ENCODE measurements at places on chromosomes 3 and 15.

DNA sequence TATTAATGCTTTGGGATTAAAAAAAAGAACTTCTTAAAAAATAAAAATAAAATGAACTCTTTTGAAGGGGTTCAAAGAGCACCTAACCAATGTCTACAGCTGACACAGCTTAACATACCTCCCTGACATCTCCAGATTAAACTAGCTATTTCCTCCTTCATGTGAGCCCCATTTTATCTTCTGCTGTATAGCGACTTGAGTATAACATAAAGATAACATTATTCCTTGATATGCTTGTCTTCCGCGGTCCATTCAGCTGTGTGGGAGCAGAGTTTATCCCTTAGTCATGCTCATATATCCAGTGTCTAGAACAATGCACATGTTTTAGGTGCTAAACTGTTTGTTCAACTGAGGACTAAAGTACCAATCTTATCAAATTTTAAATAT, 7.8 kb upstream of the CHRM5 start:
- DNase-seq, result no peak

GRCh38 chr15:90716317-90716975, 700 bp upstream of the BLM start:
- DNase-seq, result no peak

- no peak for DNase-seq
These were observed 458.1 kb upstream of the RASGRP1 start for GRCh38 chr15:39022532-39023305.

- no peak for DNase-seq
These were observed 508.5 kb upstream of the ZNF717 start for GRCh38 chr3:76293856-76294255.

- no peak for DNase-seq
These were observed 9.5 kb downstream of the SAXO2 start for GRCh38 chr15:82272154-82272553.

- DNase-seq, result no peak
These were observed 48.6 kb downstream of the MCCC1 start for GRCh38 chr3:183050706-183051105.

DNA sequence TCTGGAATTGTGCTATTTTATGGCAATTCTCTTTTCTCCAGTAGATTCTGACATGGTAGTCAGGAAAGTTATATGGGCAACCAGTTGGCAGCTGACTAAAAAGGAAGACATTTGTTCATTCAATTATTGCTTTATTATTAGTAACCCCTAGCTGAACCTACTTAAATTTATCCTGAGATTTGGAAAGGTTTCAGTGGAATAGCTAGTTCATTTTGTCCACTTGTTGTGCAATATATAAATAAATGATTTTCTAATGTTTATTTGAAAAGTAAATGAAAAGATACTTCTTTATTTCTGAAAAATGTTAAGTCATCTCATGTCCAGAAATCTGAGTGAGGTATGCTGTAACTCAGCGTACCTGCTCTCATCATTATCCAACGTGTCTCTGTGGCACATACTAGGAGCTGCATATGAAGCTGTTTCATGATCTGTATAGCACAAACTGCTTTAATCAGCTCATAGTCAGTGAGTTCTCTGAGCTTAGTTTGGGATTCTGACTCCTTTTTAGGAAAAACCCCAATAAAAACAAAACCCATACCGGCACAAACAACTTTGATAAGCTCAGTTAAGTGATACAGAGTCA, 35.9 kb downstream of the RARB start:
- no peak for DNase-seq

DNA sequence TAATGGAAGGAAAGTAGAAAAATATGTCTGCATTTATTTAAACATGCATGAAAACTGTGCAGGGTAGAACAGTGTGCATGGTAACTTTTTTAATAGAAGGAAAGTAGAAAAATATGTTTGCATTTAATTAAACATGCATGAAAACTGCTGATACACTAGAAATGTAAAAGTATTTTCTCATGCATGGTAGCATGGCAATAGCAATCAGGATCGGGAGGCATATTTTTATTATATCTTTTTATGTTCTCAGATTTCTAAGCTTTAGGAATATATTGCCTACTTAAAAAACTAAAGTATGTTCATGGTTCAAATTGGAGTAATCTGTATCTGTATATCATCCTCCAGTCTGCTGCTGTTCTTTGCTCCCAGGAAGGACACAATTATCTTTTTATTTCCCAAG, 1468.9 kb upstream of the GBE1 start:
- DNase-seq, result no peak

DNA sequence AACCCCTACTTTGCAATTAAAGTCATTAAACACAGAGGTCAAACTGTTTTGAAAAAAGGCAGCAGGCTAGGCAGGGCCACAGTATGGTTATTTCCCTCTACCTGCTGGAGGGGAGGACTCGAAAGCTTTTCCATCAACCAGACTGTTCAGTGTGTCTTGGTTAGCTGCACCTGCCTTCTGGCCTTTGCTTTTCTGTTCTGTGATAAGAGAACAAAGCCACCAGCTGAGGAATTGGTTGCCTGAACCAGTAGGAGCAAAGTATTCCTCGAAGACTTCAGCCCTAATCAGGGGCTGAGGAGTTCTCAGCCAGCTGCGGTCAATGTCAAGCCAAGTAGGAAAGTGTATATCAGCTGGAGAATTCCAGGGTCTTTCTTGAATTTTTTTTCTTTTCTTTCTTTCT, 132.5 kb downstream of the SOX2 start:
- DNase-seq, result no peak

GRCh38 chr15:41915255-41915994, 21.6 kb upstream of the SPTBN5 start:
- no peak for DNase-seq

- DNase-seq, result no peak
These were observed 84.6 kb downstream of the MAGI1 start for GRCh38 chr3:65953881-65954733.

DNA sequence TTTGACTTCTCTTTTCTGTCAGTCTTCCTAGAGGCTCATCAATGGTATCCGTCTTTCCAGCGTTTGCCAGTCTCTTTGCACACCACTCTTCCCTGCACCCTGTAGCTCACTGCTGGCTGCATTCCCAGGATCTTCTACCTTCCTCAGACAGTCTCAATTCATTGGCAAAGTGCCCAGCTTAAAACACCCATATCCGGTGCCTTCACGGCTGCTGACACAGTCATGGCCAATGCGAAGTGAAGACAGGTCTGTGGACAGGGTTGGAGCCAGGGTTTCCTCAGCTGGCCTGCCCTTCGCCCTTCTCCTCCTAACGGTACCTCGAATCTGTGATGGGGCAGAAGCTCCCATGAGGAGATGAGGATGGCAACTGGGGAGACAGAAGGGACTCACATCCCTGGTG, 36.1 kb downstream of the PTH1R start:
- DNase-seq, result no peak

- no peak for DNase-seq
These were observed 559.3 kb downstream of the MECOM start for GRCh38 chr3:169103951-169104941.

DNA sequence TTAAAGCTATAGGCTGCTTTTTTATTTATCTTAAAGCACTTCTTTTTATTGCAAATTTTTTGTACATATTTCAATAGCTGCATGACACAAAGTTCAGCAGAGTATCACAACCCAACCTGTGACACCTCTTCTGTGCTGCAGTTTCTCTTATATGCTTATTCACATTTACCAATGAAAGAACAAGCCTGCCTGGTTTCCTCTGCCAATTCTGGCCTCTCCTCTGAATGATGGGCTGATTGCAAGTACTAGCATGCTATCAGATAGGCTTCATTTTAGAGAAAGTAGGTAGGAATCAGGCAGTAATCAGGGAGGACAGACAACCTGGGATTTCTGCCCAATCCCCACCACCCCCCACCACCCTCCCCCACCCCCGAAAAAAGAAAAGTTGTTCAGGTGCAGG, 26.6 kb downstream of the ACKR4 start:
- no peak for DNase-seq

DNA sequence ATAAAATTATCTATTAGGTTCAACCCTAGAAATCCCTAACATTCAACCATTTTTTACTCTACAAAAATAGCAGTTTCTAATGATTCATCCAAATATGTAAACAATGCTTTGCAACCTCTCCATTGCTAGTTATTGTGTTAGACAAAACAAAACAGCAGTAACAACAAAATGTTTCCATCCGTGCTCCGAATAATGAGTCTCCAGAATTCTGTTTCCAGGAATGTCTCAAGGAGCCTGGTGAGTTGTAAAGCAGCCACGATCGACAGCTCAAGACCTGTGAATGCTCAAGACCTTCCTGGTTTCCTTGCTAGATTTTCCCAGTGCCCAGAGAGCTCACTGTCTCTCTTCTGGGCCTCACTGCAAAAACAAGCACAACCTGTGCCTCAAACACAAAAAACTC, 49.9 kb downstream of the CHRD start:
- DNase-seq, result no peak

GRCh38 chr3:159131376-159131775, 329.5 kb downstream of the MFSD1 start:
- no peak for DNase-seq
